ENCODE measurements at places on chromosomes 2 and 18. TPM values are rescaled to one million over a fixed set of nuclear protein-coding genes. Genes with fewer than 3 reads are reported as not detected.

MAP3K19 gene
- not detected for total RNA-seq

DNA sequence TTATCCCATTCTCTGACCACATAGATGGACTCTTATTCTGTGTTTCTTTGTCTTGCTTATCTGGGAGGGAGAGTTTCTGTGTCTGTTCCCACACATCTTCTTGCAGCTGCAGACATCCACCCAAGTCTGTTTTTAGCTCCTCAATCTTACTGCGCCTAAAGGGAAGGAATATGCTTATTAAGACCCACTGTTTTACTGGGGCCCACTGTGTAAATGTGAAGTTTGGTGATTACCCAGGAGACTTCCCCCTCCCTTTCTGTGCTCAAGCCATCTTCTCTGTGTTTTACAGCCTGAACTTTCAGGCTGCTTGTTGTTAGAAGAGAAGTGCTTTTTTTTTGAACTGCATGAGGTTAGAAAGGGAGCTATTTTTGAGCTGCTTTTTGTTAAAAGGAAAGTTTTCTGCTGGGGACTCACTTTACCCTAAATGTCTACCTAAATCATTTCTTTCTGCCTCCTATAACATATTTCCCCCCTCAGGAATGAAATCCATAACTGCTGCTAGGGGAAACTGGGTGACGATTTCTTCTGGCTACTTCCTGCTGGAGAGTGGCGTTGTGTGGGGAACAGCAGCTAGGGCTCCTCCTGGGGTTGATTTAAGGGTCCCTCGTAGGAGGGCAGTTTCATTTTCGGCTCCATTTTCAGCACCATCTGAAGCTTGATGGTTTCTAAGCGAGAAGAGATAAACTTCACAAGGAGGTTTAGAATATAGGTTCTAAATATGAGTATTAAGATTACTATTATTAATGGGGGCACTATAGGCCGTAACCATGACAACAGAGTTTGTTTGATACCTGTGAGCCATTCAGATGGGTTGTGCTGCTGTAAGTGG, 39.5 kb upstream of the GMCL1 start:
- peak; percentile 31 for DNase-seq

OSR1 gene
- total RNA-seq: 3.6 TPM

- DNase-seq: no peak
Measured at GRCh38 chr2:198279026-198279425, 474.6 kb downstream of the PLCL1 start.

DNA sequence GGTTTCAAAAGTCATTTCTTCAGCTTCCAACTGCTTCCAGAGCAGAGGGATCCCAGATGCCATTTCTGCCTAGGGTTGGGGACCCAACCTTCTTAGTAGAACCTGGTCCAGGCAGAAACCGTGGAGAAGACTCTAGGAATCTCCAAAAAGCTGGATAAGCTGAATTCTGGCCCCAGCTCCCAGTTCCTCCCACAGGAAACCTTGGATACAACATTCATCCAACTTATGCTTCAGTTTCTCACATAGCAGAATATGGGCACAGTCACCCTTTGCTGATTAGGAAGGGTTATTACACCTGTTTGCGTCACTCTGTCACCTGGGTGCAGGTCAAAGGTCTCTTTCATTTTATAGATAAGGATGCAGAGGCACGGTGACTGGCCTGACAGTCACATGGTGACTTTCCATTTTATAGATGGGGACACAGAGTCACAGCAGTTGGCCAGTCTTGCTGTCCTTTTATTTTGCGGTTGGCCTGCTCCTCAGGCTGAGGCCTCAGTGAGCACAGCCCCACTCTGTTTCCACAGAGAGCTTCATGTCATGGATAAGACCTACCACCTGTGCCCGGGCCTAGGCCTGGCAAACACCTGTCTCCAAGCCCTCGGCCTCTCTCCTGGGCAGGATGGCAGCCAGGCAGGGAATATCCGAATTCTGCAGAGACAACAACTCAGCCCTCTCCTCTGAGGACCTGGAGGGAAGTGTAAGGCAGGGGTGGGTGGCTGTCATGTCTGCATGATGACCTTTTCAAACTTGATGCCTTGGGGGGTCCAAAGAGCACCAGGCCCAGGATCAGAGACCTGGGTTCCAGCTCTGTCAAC, 148.8 kb downstream of the SMAD7 start:
- DNase-seq: no peak

DNA sequence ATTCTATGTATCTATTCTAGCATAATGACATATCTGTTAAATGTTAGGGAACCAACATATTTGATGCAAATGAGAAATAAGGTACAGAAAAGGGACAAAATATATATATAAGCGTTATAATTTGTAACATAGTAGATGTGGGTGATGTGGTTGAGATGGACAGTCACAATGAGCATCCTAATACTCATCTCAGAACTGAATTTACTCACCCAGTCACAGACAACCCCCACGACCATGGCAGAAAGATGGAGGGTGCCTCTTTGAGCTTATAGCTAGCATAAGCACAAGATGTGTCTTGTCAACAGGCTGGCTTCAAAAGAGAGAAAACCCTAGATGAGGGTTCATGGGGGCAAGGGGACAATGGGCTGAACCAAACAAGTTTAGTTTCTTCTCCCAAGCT, 9.1 kb upstream of the DSG3 start:
- no peak for DNase-seq

DNA sequence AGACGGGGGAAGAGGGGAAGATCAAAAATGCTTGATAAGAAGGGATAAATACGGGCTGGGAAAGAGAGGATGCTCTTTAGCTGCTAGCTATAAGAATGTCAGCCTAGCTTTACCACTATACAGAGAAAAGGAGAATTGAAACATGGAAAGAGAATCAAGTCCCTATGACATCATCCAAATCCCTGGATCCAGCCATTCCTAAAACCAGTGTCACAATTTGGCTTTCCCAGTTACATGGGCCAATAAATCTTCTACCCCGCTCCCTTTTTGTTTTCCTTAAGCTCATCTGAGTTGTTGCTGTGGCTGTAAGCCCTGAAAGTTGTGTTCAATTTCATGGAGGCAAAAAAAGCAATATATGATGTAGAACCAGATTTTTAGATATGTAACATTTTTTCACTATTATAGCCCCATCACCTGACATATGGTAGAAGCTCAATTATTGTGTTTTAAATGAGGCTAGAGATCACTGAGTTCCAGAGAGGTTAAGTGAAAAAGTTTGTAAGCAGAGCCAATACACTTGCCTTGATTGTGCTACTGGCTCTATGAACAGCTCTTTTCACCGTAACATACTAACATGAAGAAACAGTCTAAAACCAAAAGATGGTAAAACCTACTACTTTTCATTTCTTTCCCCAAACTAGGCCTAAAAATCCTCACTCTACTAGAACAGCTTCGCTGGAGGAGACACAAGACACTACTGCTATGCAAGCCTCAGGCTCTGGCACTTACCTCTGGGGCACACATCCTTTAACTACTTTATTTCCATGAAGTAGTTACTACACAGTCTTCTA, 4.3 kb downstream of the HNRNPLL start:
- DNase-seq: peak; percentile 27

SERPINE2 gene
- total RNA-seq: 173 TPM

- DNase-seq: no peak
Measured at GRCh38 chr2:4357121-4357520, 653.7 kb downstream of the DCDC2C start.

DNA sequence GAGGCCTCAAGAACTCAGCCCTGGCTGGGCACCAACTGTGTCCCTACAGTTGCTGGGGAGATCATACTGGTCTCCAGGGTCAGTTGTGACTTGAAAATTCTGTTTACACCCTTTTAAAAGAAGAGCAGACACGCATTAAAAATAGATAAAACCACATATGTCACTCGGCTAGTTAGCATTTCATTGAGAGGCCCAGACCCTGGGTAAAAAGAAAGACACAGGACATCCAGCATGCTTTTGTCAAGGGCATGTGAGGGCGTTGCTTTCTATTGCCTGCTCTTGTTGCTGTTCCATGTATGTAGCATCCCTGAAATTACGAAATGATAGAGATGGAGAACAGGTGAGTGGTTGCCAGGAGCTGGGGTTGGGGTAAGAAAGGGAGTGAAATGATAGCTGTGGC, 94.3 kb downstream of the SEPTIN10 start:
- no peak for DNase-seq

DNA sequence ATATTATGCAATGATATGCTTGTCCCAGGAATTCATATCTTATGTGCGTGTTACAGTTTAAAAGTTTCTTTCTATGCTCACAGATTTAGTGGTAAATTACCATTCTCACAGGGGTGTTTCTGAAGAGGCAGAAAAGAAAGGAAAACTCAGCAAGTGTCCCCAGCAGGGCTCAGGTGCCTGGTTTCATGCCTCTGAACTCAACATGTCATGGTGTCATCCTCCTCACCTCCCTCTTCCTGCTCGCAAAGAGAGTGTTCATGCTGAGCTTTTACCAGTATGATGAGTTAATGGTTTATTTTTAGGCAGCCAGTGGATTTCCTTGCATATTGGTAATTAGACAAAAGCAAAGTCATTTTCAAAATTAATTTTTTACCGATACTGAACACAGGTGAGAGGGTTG, 492.9 kb upstream of the ZEB2 start:
- DNase-seq: no peak

GAD1 gene
- total RNA-seq: 6.7 TPM

DNA sequence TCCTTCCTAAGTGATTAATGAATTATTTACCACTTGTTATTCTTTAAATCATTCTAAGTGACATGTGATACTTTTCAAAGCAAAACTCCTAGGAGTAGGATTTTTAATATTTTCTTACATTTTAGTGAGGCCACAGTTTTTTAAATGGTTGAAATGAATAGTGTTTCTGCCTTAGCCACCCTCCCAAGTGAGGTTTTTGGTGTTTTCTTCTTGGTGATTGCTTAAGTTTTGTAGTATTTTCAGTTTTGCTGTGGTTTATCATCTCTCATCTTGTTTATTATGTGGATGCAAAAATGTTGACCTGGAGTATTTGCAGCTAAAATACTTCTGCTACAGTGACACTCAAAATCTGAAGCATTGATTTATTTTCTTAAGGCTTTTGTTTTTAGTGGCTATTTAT, 9.8 kb downstream of the AFTPH start:
- DNase-seq: no peak

DYSF gene
- 1.2 TPM for total RNA-seq

FAP gene
- 142 TPM for total RNA-seq

DNA sequence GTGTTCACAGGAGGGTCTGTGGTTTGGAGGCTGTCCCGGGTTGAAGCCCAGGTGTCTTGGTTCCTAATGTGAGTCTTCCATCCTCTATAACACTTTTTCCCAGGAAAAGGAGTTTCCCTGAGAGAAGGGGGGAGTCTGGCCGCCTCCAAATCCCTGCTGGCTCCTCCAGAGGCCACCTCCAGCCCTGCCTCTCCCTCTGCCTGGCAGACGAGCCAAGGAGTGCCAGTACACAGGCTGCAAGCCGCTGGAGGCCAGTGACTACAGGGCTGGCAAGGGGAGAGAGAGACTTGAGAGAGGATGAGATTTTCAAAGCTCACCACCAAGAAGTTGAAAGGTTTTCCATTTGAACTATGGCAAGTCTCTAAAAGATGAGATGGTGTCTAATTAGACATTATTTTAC, 154.2 kb upstream of the ID2 start:
- no peak for DNase-seq

DNA sequence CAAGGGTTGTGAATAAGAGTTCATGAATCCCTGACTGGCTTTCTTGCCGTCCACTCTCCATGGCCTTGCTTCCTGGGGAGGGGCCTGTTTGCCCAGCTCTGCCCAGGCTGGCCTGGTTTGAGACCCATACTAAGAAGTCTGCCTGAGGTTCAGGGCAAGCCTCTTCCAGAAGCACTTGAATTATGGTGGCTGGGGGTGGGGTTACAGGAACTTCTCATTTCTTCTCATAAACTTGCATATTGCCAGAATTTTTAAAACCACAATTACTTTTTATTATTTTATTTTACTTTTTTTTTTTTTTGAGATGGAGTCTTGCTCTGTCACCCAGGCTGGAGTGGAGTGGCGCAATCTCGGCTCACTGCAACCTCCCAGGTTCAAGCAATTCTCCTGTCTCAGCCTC, 42.0 kb downstream of the GORASP2 start:
- DNase-seq: no peak

GRCh38 chr18:11745521-11745920, 56.5 kb downstream of the GNAL start:
- no peak for DNase-seq

NCKAP5 gene
- total RNA-seq: 0.49 TPM

DNA sequence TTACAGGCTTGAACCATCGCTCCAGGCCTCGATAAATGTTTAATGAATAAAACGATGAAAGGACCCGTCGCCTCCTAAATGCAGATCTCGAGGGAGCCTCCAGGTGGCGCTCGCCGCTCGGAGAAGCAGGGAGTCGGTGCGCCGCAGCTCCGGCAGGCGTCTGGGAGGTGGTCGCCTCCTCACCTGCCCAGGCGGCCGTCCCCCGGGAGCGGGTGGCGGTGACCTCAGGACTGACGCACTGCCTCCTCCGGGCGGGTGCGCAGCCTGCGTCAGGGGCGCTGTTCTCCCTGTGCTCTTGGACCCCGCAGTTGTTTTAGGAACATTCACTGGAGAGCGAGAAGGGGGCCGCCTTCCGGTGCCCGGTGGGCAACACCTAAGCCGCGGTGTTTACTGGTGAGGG, 38.6 kb upstream of the POLE4 start:
- no peak for DNase-seq

LRRC30 gene
- total RNA-seq: not detected

- DNase-seq: no peak
Measured at GRCh38 chr2:191863988-191864387, 17.1 kb upstream of the CAVIN2 start.

GRCh38 chr2:57432528-57432927, 614.1 kb upstream of the VRK2 start:
- DNase-seq: no peak

- peak; percentile 41 for DNase-seq
Measured at GRCh38 chr18:63819786-63820185, 44.6 kb downstream of the SERPINB7 start.

DNA sequence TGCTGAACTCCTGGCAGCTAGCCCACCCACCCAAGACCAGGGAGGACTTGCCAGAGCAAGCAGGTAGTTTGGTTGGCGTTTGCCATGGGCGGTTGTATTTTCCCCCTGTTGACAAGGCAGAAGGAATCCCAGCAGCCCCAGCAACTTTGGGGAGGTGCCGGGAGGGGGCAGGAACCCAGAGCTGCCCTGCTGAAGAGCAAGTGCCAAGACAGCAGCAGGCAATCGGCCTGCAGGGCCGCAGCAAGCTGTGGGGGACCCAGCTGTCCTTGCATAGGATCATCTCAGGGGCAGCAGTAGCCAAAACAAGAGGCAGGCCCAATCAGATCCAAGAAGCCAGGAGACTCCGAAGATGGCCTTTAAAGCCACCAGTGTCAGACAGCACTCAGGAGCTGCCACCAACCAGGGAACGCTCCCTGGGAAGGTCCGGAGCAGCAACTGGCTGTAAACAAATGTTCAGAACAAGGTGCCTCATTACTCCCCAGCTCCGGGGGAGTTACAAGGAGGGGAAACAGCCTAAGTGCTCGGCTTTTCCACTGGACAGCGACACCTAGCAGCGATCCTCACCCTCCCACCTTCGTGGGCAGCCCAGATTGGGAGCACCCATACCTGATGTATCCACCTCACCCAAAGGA, 2.1 kb downstream of the ST8SIA5 start:
- no peak for DNase-seq

GRCh38 chr2:173524256-173524955, 169.7 kb downstream of the CDCA7 start:
- no peak for DNase-seq

CCDC138 gene
- 16.0 TPM for total RNA-seq
